ENCODE measurements at places on chromosomes 1 and 21.

DNA sequence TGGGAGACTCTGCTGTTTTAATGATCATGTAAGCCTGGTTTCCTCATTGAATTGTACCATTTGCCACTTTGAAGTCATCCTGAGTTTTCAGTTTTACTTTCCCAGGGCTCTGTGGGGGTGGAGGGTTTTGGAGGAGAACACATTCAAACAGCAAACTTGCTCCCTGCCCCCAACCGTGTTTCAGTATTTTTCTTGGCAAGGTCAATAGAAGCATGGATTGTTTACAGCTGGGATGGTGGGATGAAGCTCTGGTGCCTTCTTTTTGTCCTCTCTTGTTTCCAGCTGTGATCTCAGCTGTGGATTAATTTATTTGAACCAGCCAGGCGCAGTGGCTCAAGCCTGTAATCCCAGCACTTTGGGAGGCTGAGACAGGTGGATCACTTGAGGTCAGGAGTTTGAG, 54.3 kb upstream of the SERBP1 start:
- no peak for DNase-seq

- no peak for DNase-seq
Measured at GRCh38 chr1:155187456-155187891, 13.8 kb downstream of the TRIM46 start.

GRCh38 chr1:92259350-92259749, 39.4 kb downstream of the GLMN start:
- DNase-seq, result no peak

- DNase-seq, result no peak
Measured at GRCh38 chr1:30512914-30513265, 210.5 kb downstream of the MATN1 start.

DNA sequence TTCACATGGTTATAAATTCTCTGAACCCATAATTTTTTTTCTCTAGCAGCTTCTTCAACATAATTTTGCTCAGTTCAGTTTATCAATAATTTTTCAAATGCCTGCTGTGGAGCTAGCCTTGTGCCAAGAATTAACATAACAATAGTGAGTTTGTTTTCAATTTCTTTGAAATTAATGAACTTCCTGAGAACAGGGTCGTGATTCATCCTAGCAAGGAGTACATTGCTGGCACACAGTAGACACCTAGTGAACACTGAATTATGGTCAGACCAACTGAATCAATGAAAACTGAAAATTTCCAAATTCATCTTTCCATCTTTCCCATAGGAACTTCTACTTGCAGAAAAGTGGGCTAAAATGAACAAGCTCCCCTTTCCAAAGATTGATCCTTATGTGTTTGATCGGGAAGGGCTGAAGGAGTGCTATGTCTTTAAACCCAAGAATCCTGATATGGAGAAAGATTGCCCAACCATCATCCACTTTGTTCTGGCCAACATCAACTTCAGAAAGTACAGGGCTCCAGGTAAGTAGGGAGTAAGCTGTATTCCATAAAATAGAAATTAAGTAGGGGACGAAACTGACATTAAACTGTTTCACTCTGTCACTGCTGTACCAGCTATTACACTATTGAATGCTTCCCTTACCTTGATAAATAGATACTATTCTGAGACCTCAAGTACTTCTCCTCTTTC, 148.7 kb downstream of the PLA2G4A start:
- no peak for DNase-seq

DNA sequence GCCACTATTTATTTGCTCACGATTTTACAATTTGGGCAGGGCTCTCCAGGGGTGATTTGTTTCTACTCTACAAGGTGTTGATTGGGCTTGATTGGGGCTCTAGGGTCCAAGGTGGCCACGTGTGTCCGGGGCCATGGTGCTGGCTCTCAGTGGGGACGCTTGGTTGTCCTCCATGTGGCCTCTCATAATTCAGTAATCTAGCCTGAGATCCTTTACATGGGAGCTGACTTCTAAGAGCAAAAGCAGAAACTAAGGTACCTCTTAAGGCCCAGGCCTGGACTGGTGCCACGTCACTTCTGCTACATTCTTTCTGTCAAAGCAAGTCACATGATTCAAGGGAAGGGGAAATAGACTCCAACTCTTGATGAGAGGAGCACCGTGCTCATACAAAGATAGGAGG, 8.1 kb upstream of the PSRC1 start:
- no peak for DNase-seq

DNA sequence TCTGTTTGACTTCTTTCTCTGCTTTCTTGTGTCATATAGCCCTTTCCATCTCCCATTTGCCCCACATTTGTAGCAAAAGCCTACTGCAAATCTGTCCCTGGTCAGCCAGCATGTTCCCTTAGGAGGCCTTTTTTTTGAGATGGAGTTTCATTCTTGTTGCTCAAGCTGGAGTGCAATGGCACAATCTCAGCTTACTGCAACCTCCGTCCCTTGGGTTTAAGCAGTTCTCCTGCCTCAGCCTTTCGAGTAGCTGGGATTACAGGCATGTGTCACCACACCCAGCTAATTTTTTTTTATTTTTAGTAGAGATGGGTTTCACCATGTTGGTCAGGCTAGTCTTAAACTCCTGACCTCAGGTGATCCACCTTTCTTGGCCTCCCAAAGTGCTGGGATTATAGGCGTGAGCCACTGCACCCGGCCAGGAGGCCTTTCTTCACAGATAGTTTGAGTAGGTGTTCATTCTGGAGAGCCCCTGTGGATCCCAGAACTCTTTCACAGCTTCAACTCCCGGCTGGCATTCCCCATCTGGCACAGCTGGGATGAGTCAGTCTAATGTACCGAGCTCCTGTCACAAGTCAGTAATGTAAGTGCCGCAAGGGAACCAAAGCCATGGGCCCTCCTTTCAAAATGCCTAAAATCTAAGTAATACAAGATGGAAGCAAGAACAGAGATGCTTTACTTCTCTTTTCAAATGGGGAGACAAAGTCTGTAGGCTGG, 9.4 kb upstream of the NHLH1 start:
- no peak for DNase-seq

- DNase-seq, result no peak
Measured at GRCh38 chr1:55010194-55010886, 11.6 kb downstream of the BSND start.

- no peak for DNase-seq
Measured at GRCh38 chr1:182397653-182398393, 2.6 kb downstream of the TEDDM1 start.

DNA sequence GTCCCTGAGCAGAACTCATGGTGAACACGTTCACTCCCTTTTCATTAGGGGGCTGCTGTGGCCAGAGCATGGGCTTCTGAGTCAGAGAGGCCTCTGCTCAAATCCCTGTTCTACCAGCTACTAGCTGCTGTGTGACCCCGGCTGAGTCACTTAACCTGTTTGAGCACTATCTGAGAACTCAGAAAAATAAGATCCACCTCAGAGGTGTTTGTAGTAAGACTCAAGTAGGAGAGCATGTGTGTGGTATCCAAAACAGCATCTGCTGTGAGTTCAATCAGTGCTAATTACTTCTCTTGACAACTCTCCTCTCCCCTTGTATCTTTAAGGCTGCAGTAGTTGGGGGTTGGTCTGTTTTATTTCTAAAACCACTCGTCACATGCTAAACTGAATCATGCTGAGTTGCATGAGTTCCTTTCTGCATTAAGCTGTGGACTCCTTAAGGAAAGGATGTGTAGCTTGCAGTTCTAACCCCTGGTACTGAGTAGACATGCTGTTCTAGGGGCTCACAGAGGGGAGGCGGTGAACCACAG, 39.7 kb upstream of the JUN start:
- DNase-seq, result no peak

DNA sequence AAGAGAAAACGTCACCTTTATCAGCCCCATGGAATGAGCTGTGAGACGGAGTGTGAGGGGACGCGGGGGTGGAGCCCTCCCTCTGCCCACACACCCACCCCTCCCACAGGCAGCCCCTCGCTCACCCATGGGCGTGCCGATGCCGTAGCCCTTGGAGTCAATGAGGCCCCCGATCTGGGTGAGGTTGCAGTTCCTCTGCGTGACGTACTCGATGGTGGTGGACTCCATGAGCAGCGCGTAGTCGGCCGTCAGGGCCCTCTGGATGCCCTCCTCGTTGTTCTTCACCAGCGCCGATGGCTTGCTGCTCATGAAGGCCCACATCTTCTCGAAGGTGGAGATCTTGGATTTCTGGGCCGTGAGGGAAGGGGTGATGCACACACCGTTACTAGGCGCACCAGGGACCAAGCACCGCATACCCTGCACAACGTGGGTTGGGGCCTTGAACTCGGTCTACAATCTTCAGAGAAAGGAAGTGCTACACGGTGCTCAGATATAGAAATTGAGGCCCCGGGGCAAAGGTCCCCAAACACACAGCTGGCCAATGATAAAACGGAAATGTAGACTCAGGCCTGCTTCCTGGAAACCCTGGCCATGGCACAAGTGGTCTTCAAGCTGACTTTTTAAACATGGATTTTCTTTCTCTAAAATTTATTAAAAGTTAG, 228.2 kb downstream of the GRIK3 start:
- DNase-seq, result no peak

- DNase-seq, result no peak
Measured at GRCh38 chr1:161046605-161047228, 940 bp upstream of the USF1 start.

GRCh38 chr1:205014783-205015182, 28.2 kb upstream of the CNTN2 start:
- no peak for DNase-seq

GRCh38 chr1:11272832-11273594, at the start of gene UBIAD1:
TSS of gene UBIAD1 (plus strand) at chr1:11273198. CDS start at chr1:11273532, 334 bp downstream.
- no peak for DNase-seq

All from AG04449 (cell line).